ENCODE measurements at places on chromosomes 11 and 22.

GRCh38 chr22:43824724-43825420 is 12.8 kb upstream of the EFCAB6 start:
- no peak for ATAC-seq

GRCh38 chr11:69842746-69843528 is 23.7 kb upstream of the FGF3 start:
- no peak for ATAC-seq

DNA sequence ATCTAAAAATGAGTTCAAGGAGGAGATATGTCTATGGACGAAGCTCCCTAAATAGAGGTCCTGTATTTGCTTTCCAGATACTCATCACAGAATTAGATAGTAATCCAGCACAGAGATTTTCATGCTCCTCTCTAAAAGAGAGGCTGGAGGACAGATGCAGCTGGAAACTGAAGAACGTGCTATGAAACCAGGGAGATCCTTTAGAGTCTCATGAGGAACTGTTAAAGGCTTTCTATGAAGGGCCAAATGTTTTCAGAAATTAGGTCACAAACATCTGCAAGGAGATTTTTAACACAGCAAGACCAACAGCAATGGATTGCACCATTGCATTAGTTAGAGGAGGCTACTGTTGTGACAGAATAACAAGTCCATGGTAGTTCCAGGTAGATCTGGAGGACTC is 95.6 kb upstream of the ARHGAP20 start:
- no peak for ATAC-seq

- peak; percentile 51 for ATAC-seq
These were observed 60.3 kb upstream of the POU2AF2 start for GRCh38 chr11:111185266-111185665.

GRCh38 chr11:60929764-60930163 is 5.5 kb downstream of the TMEM132A start:
- no peak for ATAC-seq

- no peak for ATAC-seq
These were observed 138.1 kb downstream of the SHANK2 start for GRCh38 chr11:71114124-71114851.

GRCh38 chr22:40233886-40234285 is 56.2 kb downstream of the TNRC6B start:
- ATAC-seq: no peak

GRCh38 chr11:28887681-28888080 is 779.5 kb downstream of the METTL15 start:
- no peak for ATAC-seq

DNA sequence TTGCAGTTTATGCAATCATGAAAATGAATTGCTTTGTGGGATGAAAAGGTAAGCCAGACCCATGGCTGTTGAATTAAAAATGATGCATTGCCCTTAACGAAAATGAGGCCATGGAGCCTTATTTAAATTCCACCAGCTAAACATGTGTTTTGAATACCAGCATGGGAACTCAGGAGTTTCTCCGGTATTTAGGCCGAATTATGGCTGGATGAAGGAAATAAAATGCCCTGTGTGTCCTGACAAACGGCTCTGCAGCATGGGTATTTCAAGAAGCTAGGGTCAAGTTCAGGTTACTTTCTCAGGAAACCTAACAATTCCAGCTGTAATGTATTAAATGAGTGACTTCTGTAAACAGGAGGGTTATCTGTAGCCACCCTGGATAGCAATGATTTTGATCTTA is 38.3 kb downstream of the AMOTL1 start:
- no peak for ATAC-seq

DNA sequence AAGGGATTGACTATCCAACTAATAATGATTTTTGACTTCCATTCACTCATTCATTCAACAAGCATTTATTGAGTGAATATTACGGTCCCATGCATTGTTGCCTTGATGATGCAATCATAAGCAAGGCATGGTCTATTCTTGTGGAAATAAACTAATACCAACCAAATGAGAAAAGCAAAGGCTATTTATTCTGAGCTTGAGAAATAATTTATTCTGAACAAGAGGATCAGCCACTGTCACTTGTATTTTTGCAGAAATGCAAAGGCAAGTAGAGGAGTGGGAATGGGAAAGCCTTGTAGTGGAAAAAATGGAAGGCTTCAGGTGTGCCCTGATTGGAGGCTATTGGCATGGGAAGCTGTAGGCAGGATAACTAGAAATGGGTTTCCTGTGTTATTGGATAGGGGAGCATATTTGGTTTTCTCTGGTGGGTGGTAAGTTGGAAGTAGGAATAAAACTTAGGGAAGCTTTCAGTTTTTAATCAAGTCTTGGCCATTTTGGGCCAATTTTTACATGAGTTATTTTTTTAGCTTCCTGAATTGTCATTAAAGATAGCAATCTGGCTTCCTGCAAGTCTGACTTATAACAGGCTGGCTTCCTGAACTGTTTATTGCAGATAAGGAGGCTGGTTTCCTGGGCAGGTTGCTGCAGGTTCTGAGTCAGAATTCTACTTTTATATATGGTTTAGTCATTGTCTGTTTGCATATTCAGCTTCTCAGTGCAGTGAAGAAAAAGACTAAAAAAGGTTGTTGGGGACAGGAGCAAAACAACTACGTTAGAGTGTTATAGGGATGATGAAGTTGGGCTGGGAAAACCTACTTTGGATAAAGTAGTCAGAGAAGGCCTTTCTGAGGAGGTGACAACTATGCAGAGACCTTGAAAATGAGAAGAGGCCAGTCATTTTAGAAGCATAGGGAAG is 106.7 kb downstream of the APIP start:
- no peak for ATAC-seq

Data from stimulated activated memory B cell treated with anti-CD40 and anti-IgM and Interleukin-4, amounts not matched to agents 10 μg/mL and 1 μg/mL and 100 μg/mL, for 72 hours (primary cell).